ENCODE measurements at places on chromosomes 6 and 20.

DNA sequence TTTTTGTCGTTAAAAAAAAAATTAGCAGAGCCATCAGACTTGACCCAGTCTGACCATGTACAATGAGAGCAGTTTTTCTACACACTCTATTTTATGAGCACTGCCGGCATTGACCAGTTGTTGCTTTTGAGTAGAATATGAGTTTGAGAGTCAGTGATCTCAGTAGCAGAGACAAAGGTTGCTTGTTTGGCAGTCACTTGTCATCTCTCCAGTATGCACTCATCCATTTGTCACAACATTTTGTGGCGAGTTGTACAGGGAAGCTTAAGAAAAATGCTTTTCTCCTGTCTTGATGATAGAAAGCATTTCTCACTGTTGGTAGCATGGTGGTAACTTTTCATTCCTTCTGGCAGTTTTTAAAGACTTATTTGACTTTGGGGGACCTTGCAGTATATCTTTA lies 159.9 kb downstream of the MMS22L start:
- no peak for DNase-seq

DNA sequence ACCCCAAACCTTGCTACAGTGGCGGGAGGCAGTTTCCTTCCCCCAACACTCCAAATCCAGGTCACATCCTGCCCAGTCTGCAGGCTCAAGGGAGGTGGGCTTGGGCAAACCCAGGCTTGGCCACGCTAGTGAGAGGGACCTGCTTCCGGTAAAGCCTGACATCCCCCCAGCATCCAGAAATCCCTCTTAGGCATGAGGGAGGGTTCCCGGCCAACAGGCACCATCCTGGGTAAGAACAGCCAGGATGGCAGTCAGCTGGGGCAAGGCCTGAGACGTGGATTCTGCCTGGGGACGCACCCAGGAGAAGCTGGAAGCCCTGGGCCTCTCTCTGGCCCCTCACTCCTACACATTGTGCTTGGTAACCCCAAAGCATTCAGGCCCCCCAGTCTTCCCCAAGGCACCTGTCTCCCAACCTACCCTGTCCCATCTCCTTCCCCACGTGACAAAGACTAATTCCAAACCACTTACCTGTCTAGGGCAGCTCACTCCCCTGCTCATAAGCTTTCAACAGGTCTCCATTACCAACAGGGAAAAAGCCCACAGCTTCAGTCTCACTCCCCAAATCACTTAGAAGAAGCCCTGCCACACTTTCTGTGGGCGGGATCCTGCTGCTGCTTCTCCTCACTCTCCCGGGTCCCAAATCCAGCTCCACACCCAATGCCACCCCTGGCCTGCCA lies 2.1 kb downstream of the C20orf144 start:
- no peak for DNase-seq

DNA sequence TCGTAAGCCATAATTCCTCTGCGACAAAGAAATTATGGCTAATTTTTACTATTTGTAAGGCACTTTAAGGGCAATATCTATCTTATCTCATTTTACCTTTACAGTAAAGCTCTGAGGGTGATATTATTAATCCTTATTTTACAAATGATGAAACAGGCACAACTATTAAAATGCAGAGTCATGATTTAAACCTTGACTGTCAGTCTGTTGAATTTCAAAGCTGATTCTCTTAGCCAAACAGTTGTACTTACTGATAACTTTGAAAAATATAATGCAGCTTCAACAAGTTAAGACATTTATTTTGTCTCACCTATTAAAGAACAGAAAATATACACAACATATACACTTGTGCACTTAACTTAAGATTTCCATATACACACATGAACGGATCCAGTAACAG lies 88.2 kb downstream of the SMPDL3A start:
- DNase-seq = no peak

DNA sequence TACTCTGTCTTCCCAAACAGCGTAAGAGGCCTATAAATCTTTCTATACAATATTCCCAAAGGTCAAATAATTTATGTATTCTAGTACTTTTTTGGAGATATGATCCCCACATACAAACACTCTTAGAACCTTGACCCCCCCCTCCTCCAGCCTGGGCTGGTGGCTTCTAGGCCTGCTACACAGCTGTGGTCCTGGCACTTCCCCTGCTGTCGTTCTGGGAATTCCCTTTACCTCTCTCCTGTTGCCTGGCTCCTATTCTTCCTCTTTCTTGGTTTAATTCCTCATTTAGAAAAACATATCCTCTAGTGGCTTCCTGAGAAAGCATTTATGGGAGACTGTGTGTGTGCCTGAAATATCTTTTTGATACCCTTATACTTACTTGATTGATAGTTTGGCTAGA lies 4.1 kb upstream of the TXLNB start:
- DNase-seq = no peak

- DNase-seq = no peak
These were observed 74.6 kb downstream of the NINL start for GRCh38 chr20:25510721-25511120.

DNA sequence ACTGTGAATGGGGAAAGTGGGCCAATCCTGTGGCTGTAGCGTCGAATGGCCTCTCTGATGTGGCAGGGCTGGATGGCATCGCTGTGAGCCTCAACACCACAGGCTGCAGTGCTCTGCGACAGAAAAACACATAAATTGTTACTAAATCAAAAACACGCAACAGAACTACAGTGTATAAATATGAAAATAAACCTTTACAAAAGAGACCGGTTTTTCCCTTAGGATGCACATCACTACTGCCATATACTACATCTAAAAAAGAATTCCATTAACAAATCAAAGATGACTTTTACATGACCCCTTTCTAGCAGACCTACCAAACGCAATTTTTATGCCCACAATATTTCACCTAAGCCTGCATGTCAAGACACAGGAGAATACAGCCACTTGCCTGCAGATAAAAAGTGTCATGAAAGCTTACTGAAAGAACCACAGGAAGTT lies 395.5 kb upstream of the RUNX2 start:
- no peak for DNase-seq

GRCh38 chr6:119865466-119866350 lies 516.1 kb upstream of the MAN1A1 start:
- no peak for DNase-seq

GRCh38 chr6:151493161-151493803 lies 535 bp upstream of the CCDC170 start:
- no peak for DNase-seq

DNA sequence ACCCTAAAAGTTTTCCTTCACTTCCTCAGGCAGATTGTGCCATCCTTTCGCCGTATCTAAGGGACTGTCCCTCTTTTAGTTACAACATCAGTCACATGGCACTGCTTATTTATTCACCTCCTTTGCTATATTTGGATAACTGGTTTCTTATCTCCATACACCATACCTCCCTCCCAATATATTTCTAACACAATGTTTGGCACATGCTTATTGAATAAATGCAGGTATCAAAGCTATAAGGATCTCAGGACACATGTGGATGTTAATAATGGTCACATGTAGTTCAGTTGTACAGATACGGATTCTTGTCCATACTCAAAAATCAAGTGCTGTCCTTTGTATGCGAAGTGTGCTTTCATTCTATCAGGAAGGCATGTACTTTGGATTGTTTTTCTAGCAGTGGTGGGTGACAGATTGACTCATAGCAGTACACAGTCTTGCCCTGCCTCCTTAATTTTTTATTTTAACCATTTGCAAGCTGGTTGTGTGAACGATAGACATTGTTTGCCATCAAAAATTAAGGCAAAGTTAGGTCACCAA lies 407.1 kb upstream of the RUNX2 start:
- no peak for DNase-seq

- no peak for DNase-seq
These were observed 12.5 kb upstream of the BCKDHB start for GRCh38 chr6:80094017-80094416.

GRCh38 chr6:70686548-70687133 lies 19.0 kb downstream of the SMAP1 start:
- DNase-seq = no peak

DNA sequence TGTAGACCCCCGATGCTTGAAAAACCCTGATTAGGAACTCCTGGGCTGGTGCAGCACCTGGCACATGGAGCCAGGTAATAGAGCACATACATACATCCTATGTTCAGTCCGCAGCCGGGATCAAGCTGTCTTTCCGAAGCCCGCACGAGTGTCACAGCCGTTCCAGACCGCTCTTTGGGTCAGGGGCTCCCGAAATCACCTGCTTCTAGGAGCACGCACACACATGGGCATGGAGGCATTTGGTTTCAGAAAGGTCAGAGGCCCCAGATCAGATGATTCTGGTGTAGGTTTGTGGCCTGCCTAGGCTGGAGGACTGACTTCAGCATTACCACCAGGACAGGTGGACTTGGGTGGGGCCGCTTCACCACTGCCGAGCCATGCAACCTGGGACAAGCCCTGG lies 42.1 kb upstream of the STX16 start:
- DNase-seq = no peak

GRCh38 chr20:39090906-39091305 lies 128.8 kb downstream of the DHX35 start:
- DNase-seq = no peak

DNA sequence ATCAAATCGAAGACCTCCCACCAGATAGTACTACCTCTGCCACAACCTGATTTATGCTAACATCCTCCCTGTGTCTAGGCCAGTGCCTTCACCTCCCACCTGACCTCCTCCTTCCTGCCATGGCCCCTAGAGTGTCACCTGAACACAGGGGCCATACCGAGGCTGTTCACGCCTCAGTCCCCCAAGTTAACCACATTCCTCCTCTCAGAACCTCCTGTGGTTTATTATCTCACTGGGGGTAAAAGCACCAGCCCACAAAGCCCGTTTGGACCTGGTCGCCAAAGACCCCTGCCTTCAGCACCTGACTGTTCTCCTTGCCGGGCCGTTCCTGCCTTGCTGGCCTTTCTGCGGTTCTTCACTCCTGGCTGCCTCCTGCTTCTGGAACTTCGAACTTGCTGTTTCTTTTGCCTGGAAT lies 13.7 kb downstream of the MAS1 start:
- no peak for DNase-seq

- no peak for DNase-seq
These were observed 34.7 kb upstream of the SSTR4 start for GRCh38 chr20:23000232-23000947.

DNA sequence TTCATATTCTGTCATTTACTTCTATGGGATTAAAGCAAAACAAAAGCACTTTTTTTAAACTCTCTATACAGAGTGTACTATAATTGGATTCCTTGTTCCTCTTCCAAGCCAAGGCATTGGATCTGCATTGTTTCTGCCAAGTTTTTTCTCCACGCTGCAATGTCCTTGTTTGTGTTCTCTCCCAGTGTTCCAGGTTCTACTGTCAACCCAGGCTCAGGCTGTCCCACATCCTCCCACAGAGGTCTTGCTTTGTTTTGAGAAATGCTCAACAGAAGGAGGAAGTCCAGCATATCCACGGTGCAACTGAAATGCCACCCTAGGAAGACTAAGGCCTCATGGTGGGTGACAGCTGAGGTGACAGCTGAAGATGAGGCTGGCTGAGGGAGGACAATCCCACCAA lies 287.1 kb upstream of the PRDM1 start:
- DNase-seq = no peak

DNA sequence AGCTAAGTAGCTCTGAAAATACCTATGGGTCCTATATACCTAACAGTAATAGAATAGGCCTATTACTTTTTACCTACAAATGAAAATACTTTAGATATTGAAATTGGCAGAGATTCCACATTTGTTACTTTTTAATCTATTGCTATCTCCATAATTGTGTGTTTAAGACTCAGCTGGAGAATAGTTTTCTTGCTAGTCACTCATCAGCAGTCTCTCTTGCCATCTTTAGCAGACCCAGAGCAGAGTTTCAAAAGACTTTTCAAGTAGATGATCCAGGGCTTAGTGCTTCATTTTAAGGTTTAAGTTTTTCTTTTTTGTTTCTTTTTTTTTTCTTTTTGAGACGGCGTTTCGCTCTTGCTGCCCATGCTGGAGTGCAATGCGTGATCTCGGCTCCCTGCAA lies 12.9 kb downstream of the ANKS1A start:
- no peak for DNase-seq

DNA sequence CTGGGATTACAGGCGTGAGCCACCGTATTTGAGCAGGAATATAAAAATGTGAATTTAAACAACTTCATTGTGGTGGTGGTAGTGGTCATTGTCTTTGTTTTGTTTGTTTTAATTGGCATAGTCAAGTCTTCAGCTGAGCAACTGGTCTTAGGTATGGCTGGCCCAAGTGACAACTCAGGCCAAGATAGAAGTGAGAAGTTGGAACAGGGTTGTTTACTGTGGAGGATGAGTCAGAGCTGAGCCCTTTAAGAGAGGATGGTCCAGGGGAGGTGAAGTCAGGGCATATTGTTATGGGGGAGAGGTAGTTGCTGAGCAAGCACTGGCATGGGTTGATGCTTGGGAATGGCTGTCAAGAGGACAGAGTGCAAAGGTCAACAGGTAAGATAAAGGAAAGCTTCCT lies 308.2 kb downstream of the FARS2 start:
- DNase-seq = no peak

DNA sequence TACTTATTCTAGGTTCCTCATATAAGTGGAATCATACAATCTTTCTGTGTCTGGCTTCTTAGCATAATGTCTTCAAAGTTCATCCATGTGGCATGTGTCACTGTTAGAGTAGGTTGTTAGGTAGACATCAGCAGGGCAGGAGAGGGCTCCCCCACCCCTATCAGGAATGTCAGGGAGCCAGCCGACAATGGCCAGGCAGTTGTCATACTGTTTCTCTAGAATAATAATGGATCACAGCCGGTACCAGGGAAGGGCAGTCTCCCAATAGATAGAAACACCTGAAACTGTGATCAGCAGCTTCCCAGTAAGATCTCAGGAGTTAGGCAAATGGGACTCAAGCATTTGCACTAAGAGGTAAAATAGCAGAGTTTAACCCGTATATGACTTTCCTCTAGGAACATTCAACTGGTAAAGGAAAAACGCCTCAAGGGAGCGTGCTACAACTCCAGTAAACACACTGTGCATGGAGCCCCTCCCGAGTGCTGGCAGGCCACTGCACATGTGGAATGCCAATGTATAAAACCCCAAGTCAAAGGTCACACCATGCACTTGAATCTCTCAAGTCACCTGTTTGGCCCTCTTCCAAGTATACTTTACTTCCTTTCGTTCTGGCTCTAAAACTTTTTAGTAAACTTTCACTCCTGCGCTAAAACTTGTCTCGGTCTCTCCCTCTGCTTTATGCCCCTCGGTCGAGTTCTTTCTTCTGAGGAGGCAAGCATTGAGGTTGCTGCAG lies 29.8 kb upstream of the SIRT5 start:
- no peak for DNase-seq

DNA sequence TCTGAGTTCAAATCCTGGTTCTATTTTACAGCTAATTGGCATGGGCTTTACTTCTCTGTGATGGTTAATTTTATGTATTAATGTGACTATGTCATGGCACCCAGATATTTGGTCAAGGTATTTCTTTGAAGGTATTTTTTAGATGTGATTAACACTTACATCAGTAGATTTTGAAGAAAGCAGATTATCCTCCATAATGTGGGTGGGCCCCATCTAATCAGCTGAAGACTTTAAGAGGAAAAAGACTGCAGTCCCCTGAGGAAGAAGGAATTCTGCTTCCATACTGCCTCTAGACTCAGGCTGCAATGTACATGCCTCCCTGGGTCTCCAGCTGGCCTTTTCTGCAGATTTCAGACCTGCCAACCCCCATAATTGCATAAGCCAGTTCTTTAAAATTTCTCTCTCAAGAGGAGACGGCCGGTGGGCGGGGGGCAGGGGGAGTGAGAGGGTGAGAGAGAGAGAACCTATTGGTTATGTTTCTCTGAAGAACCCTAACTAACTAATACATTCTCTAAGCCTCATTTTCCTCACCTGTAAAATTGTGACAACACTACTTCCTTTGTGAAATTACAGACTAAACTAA lies 338.2 kb upstream of the PRDM1 start:
- no peak for DNase-seq
